ENCODE measurements at places on chromosomes 16 and 17.

DNA sequence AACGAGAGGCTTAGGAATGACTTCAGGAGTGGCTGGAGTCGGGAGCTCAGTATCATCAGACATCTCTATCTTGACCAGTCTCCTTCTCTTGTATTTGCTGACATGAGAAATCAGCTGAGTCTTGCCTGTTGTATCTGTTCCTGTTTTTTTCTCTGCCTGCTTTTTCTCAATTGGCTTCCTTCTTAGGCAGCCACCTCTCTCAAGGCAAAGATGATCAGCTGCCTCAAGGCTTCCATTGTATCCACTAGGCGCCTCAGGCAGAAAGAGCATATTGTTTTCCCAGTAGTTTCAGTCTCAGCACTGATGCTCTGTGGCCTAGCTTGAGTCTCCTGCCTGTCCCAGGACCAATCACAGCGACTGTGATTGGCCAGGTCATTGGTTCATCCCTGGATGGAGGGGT is 306.2 kb downstream of the CPPED1 start:
- no peak for DNase-seq

DNA sequence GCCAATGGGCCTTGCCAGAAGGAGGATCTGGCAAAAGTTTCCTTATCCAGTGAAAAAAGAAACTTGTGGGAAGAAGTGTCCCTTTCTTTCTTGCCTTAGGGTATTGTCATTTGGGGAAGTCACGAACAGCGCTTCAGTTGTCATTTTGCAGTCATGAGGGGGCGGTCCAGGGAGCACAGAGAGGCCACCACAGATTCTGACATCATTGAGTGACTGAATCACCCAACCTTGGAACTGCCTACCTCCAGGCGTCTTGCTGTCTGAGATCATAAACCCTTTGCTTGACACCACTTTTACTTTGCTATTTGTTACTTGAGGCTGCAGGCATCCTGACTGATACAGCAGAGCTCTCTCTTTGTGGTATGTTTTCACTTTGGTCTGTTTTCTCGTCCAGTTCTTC is 3.1 kb upstream of the WSCD1 start:
- no peak for DNase-seq

DNA sequence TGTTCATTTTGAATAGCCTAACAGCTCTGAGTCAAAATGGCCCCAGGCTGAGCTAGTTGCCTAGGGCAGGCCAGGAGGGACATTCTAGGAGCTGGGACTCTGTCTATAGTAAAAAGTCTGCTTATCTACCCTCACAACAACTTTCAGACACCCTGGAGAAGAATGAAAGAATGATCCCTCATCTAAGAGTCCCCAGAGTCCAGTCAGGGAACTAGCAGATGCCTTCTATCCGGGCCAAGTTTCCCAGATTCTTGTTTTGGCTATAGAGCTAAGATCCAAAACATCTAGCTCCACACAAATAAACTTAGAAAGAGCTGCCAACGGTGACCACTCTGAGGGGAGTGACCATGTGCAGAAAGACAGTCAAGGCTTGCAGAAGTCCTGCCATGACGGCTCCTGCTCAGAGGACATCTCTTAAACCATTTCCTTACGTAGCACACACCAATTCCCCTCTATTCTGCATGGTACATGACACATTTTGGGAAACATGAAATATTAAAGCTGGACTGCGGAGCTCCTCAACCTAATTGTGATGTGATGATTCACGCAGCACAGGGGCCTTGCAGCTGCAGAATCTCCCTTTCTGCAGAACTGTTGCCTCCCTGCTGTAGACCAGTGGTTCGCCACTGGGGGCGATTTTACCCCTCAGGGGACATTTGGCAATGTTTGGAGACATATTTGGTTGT is 24.2 kb downstream of the FAM20A start:
- no peak for DNase-seq

- no peak for DNase-seq
These were observed 74.4 kb downstream of the WSB1 start for GRCh38 chr17:27368151-27368795.

DNA sequence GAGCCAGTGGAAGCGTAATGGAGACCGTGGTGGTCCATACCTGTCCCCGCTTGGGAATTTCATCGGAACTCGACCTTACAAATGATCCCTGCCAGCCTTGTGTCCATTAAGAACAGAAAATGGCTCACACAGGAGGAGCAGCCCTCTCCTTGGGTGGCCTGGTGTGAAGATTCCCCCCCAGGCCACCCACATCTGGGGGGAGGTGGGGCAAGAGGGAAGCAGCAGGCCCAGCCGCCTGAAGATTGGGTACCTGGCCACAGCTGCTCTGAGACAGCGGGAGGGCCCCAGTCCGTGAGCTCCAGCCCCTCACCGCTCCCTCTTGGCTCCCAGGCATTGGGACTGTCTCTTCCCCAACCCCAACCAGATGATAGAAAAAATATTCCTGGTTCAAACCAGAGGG is 277.8 kb upstream of the FOXF1 start:
- no peak for DNase-seq

DNA sequence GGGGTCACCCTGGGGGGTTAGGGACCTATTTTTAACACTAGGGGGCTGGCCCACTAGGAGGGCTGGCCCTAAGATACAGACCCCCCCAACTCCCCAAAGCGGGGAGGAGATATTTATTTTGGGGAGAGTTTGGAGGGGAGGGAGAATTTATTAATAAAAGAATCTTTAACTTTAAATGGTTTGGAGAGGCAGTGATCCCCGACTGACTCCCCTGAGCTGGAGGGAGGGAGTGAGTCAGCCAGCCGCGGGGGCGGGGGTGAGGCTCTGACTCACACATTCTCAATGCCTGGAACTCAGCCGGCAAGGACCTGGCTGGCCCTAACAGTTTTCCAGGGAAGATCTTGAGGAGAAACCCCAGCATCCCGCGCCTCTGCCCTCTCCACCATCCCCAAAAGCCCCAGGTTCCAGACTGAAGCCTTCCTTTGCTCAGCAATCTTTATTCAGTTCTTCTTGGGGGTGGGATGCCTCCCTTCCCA is 1.5 kb downstream of the HCFC1R1 start:
- peak; percentile 84 for DNase-seq

GRCh38 chr17:8753136-8753975 is 5.0 kb downstream of the SPDYE4 start:
- DNase-seq, result no peak

DNA sequence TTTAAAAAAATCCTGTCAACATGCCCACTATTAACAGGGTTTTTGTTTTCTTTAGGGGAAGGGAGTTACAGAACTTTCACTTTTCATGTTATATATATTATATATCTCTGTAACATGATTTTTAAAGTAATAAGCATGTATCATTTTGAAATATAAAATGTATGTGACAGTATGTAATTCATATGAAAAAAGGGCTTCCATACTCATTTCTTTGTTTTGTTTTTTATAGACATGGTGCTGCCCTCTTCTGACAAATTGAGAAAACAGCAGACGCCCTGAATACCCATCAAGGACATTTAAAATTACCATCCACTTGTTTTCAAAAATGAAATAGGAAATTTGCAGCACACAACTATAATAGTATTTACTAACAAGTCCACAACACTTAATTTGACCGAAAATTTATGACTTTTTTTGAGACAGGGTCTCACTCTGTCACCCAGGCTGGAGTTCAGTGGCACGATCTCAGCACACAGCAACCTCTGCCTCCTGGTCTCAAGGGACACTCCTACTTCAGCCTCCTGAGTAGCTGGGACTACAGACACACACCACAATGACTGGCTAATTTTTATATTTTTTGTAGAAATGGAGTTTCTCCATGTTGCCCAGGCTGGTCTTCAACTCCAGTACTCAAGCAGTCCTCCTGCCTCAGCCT is 30.4 kb downstream of the CFDP1 start:
- DNase-seq, result no peak

DNA sequence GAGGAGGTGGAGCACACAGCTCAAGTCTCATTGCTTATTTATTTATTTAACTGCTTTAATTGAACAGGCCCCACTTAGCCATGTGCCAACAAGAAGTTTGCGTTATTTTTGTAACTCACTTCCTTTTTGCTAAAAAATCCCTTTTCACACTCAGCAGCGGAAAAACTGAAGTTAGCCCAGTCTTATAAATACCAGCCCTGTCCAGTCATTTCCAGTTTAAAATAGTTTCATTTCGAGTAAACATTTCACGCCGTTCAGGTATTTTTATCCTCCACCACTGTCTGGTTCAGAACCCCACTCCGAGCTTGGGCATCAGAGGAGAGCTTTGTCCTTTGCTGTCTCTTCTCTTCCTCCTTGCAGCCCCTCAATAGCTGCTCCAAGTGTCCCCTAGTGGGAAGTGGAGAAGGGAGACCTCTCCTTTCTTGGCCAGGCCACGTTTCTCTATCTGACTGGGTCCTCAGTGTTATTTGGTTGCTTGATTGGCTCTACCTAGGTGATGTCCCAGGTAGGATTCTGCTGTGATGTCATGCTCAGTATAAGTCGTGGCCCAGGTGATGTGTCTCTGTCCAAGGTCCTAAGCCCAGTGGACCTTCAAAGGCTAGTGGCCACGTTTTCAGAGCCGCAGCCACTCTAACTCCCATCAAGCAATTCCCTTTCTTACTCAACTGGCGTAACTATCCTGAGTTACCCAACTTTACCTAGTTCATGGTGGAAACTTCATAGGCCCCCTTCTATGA is 53.0 kb upstream of the GAS7 start:
- no peak for DNase-seq

DNA sequence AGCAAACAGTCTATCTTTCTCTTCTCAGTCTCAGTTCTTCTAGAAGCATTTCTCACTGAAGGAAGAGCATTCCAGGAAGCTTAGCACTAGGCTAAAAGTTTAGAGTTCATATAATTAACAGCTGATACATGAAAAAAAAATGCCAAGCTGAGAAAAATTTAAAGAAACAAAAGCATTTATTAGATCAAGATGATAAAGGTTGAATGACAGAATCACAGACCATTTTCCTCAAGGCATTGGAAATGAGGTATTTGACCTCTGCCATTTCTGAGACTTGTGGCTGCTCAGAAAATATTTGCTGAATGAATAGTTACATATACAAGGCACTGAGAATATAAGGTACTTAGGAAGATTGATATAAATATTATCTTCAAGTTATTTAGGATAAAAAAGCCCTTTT is 901.6 kb upstream of the GOT2 start:
- DNase-seq, result no peak

- no peak for DNase-seq
These were observed 384.5 kb upstream of the SALL1 start for GRCh38 chr16:51535591-51535990.

- DNase-seq, result peak; percentile 10
These were observed 96.4 kb upstream of the SHISA6 start for GRCh38 chr17:11144358-11145233.

DNA sequence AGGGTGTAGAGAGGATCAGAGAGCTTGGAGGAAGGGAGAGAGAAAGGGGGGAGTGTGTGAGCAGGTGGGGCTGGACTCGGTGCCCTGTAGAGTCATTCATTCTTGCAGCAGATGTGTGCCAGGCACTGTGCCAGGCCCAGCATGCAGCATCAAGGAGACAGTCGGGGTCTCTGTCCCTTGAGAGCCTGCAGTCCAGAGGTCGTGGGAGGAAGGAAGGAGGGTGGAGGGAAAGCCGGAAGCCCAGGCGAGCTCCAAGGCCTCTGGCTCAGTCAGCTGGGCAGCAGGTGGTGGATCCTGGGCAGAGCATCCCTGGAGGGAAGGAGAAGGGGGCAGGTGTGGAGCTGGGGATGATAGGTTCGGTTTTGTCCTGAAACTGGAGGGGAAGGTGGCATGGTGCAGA is 27.5 kb downstream of the EPN2 start:
- no peak for DNase-seq

DNA sequence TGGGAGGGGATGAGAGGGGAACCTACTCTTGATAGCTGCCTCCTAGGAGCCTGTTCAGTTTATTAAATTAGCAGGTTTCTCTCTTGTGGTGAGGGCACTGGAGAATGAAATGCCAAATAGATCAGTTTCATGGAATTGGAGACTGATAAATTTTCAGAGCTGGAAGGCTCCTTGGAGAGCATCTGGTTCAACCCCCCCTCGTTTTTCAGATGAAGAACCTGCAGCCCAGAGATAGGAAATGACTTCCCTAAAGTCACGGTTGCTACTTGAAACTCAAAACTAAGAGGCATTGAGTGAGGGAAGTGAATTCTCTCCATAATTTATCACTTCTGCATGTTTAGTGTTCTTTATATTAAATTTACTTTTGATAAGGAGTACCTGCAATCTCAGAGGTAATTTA is 366.0 kb upstream of the CCL2 start:
- no peak for DNase-seq
